ENCODE measurements at places on chromosomes 4 and X. TPM values are rescaled to one million over a fixed set of nuclear protein-coding genes. Genes with fewer than 3 reads are reported as not detected.

Gene POLN
- 3.8 TPM for total RNA-seq

Gene NKX1-1
- not detected for total RNA-seq

Gene ENPP6
- not detected for total RNA-seq

Gene UGT2B10
- total RNA-seq, result not detected

Gene FGD1
- total RNA-seq, result not detected

Gene SCOC
- total RNA-seq, result 22.8 TPM

Gene CENPVL1
- not detected for total RNA-seq

Gene GPR119
- total RNA-seq, result not detected

All from CD4-positive, alpha-beta memory T cell (primary cell).